NCI-H2107 (cell line): ENCODE measurements at places on chromosomes 4 and X.

DNA sequence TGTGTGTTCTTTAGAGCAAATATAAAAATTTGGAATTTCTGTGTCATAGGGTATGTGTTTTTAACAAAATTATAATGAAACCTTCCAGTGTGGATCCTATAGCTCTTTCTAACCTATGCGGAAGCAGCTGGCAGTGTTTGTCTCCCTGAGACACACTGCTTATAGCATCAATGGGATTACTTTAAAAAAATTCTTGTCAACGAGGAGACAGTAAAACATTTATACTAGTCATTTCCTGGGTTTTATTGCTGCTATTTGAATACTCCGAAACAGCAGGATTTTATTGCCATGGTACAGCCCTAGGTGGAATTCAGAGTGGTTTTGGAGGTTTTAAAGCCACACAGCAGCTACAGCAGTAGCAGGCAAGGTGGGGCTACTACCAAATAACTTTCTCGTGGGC, 145.1 kb upstream of the IL1RAPL2 start:
- DNase-seq, result no peak

- no peak for DNase-seq
Measured at GRCh38 chr4:47839259-47839658, 1.4 kb upstream of the CORIN start.

DNA sequence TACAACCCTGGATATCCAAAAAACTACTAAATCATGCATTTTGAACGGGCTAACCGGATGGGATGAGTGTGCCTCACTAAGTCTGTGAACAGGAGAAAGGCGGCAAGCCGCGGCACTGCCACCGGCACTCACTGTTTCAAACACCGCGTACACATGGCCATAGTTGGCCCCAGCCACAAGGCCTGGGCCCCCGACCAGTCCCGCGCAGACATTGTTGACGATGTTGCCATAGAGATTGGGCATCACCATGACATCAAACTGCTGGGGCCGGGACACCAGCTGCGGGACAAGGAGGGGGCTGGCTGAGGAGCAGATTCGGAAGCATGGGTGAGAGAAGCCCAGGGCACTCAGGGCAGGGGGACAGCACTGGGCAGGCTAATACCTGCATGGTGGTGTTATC, 5.8 kb downstream of the SRPK3 start:
- no peak for DNase-seq

- DNase-seq, result no peak
Measured at GRCh38 chr4:128461291-128462102, 173.9 kb upstream of the PGRMC2 start.

GRCh38 chrX:103722505-103722904, 11.8 kb downstream of the TMEM31 start:
- DNase-seq, result no peak

GRCh38 chr4:172874944-172875343, 293.7 kb upstream of the GALNT7 start:
- DNase-seq, result no peak

DNA sequence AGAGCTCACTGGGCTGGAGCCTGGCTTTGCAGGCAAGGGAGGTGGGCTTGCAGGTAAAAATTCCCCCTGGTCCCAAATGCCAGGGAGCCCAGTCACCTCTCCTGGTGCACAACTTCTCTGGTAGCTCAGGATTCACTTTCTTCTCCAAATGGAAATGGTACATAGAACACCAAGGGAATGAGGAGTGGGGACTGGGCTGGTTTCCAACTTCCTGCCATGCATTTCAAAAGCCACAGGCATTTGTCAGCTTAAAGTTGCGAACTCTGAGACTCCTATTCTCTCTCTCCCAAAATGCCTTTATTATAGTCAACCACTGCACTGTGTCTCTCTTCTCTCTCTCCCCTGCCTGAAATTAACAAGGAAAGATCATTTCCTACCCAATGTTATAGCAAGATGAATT, 177.3 kb downstream of the GRIA3 start:
- no peak for DNase-seq

DNA sequence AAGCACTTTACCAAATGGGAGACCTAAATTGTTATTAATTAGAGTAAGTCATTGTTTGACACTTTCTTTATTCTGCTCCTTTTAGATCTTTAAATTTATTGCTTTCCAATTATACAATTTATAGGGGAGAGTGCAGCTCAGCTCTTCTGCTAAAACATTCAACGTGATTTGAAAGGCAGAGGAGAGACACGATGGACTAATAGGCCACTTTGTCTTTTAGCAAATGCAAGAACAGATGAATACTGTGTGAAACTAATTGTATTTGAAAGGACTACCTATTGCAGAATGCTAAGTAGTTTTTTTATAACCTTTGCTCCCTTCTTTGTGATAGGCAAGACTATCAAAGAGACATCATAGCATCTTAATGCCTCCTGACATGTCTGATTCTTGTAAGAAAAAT, 320.4 kb upstream of the KLF3 start:
- DNase-seq, result no peak

- DNase-seq, result no peak
Measured at GRCh38 chr4:123444290-123444731, 47.7 kb downstream of the SPRY1 start.

GRCh38 chr4:108203377-108203776, 34.6 kb upstream of the LEF1 start:
- no peak for DNase-seq

DNA sequence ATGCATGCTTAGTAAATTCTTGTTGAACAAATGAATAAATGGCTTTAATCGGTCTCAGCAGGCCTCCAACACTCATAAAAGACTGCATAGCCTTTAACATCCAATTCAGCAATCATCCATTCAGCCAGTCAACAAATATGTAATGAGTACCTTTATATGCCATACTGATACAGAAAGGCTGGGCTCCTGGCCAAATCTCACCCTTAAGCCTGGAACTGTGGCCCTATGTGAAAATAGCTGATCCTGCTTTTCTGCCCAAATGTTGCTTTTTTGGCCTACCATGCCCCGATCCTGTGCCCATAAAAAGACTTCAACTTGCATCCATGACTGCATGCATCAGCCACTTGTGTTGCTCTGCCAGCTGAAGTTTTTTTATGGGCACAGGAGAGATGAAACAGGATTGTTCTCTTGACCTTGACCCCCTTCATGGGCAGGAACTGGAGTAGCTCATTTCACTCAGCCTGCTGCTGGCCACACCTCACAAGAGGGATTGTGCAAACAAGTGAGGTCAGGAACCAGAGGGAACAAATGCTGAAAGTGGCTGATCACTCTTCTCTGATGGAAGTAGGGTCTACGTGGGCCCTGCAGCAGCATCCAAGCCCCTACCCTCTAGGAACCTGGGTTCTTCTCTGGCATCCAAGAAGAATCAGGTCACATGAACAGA, 75.6 kb downstream of the NPY1R start:
- DNase-seq, result no peak

DNA sequence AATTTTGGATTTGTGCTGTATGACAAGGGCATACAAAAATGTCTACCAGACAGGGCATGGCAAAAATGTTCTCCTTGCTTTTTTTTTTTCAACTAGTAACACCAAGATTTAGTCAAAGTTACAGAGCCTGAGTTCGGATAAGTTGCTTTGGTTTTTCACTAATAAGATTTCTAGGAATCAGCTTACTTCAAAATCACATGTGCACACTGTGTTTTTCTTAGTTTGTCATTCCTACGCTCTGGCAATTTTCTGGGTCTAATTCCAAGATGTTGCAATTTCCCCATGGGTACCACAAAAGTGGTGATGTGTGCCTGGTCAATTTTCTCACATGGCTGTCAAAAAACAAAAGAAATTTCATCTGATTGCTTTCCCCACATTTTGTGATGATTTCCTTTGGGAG, 6.3 kb downstream of the C1QTNF7 start:
- no peak for DNase-seq

GRCh38 chr4:129335276-129335675, 239.3 kb downstream of the C4orf33 start:
- DNase-seq, result no peak

GRCh38 chr4:125049711-125050110, 265.0 kb upstream of the FAT4 start:
- no peak for DNase-seq

DNA sequence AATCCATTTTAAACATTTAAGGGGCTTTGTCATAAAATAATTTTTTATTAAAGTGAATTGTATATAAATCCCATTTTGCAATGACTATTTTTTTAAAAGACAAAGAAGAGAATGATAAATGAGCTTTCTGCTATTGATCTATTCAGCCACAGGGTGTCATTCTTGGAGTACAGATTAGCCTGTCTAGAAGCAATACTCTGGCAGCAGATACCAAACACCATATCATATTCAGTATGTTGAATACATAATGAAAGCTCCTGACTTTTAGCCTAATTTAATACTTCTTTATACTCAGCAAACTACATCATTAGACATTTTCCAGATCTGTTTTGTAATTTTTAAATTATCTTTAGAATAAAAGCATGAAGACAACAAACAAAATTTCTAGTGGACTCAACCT, 496.3 kb downstream of the PDGFC start:
- DNase-seq, result no peak

GRCh38 chrX:153412746-153413720, 1.8 kb downstream of the ZFP92 start:
- DNase-seq, result peak; percentile 40

- peak; percentile 86 for DNase-seq
Measured at GRCh38 chrX:20060961-20061748, 55.6 kb downstream of the MAP7D2 start.

GRCh38 chrX:10008483-10009056, 41.4 kb downstream of the CLDN34 start:
- DNase-seq, result no peak

DNA sequence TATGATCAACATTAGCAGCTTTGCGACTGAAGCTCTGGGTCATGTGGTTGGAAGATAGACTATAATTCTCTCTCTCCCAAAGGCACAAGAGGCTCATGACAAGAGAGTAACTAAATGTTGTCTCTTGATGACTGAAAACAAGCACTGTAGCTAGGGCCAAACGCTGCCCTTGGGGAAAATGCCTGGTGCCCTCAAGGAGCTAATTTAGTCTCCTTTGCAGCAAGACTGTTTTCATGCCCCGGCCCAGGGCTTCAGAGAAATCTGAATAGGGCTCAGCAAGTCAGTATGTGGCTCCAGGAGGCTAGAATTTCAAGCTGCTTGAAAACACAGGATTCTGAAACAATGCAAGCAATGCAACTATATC, 411.9 kb downstream of the GPAT3 start:
- DNase-seq, result no peak

DNA sequence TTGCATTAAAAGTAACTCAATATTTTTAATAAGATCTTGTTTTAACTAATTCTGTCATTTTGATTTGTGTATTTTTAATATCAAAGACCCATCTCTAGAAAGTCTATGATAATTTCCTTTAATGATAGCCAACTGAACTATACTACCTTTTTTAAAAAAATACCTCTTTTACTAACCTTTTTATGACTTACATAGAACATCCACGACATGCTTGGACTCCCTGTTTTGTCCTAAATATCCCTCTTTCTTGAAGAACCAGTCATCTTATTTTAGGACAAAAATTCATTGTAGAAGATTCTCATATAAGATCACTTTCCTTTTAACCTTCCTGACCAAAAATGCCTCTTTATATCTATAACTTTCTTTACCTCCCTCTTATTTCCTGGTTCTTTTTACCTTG, 76.8 kb upstream of the GC start:
- DNase-seq, result no peak

DNA sequence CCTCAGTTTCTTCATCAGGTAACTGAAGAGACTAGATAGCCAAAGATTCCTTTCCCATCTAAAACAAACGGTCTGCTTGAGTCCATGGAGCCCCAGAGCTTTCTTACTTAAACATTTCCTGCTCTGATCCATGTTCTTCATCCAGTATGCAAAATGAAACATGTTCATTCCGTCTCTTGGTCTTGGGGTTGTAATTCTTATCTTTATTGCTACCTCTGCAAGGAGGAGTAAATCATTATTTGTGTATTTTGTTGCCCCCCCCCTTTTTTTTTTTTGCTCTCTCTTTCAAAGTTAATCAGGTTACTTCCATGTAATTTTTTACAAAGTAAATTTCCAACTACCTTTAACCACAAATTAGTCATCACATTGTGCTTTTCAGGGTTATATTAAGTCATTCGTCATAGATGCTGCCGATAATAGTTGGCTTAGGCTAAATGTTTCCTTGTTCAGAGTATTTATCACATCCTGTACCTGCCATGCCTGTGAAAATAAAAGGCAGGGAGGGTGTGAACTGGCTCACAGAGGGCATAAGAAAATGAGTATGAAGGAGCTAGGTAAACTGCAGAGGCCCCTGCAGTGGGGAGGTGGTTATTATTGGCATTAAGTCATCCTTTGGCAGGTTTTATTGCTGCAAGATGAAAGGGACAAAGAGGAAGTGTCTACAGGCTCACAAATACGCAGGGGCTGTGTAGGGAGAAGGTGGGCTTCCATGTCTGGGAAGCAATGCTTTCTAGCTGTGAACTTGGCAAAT, 76.7 kb upstream of the HS3ST1 start:
- DNase-seq, result no peak

GRCh38 chr4:118224243-118224829, 128.5 kb downstream of the PRSS12 start:
- DNase-seq, result no peak

- DNase-seq, result no peak
Measured at GRCh38 chr4:168257768-168258167, 60.8 kb downstream of the DDX60 start.

DNA sequence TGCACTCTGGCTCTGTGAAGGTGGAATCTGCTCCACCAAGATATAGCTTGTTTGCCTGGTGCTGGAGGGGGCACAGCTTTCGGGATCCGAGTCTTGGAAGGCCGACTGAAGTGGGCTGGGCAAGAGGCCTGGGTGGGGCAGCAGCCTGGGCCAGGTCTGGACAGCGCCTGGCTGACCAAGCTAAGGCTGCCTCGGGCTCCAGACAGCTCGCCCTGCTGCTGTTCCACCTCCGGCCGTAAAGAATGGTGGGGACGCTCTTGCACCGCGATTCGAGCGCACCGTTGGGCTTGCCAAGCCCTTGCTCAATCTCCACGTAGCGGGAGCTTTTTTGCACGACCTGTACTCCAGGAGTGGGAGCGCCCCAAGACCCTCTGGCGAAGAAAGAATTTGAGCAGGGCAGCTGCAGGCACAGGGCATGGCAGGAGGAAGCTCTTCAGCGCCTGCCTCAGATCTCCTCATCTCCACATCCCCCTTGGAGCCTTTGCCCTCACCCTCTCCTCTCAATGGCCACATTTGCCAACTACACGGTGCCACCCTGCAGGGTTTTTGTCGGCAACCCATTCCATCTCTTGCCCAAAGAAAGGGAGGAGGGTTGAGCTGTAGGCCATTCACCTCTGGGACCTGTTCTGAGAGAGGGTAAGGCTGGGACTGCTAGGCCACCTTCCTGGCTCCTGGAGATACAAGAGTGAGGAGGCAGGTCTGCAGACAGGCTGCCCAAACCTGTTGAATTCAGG, 18.9 kb downstream of the CNGA2 start:
- peak; percentile 28 for DNase-seq
